ENCODE measurements at places on chromosomes 13 and 19.

- no peak for DNase-seq
Measured at GRCh38 chr19:27833031-27833430, 1379.9 kb downstream of the UQCRFS1 start.

GRCh38 chr13:30094015-30094414 lies 213.3 kb downstream of the KATNAL1 start:
- DNase-seq = no peak

GRCh38 chr19:8505680-8506401 lies 3.4 kb upstream of the PRAM1 start:
- DNase-seq = peak; percentile 81

DNA sequence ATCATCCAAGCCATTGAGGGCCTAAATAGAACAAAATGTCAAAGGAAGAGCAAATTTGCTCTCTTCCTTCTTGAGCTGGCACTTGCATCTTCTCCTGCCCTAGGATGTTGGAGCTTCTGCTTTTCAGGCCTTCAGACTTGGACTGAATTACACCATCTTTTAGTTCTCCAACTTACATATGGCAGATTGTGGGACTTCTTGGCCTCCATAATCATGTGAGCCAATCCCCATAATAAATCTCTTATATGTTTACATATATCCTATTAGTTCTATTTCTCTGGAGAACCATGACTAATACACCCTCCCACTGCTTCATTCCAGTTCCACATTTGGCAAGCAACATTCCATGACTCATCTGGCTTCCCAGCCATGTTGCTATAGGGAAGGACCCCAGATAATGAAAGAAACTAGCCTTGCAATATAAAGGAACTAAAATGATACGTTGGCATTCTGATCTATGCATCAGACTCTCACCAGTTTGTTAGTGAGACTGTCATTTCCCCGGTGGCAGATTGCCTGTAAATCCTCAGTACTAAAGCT lies 11.0 kb upstream of the ACOD1 start:
- no peak for DNase-seq

- no peak for DNase-seq
Measured at GRCh38 chr13:21429211-21429610, 29.9 kb downstream of the ZDHHC20 start.

Data from left cardiac atrium (tissue), 4 donors.